BJ (cell line): ENCODE measurements at places on chromosomes 1 and 21.

GRCh38 chr1:211037095-211037494 lies 96.9 kb downstream of the KCNH1 start:
- peak; percentile 96 for DNase-seq

DNA sequence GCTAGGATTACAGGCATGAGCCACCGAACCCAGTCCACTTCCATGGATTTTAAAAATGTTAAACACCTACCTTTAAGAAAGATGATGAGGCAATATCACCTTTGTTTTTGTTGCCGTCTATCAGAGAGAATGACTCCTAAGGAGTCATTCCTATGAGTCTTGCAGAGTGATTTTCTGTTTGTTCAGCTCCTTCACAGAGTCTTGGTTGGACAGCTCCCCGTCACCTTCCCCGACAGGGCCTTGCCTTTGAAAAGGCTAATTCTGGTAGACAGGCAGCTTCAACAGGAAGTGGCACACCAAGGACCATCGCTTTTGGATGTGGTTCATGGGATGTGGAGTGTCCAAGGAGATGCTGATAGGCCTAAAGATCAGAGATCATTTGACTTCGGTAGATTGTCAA lies 17.5 kb downstream of the ZBTB18 start:
- DNase-seq, result no peak

GRCh38 chr1:9086796-9087195 lies 17.4 kb upstream of the SLC2A5 start:
- no peak for DNase-seq

DNA sequence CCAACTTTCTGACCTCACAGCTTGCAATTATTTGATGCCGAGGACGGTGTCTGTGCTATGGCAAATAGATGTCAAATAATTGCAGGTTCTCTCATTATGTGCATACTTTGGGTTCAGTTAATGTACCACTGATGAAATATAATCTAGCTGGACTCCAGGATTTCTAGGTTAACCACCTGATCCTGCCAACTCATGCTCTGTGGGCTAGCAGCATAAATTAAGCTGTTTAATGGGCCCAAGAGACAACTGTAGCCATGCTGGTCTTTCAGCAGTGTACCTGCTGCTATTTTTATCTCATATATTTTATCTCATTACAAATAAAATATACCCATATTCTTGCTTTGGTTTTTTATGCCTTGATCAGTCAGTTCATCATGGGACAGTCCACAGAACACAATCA lies 43.3 kb upstream of the HP1BP3 start:
- DNase-seq, result no peak

DNA sequence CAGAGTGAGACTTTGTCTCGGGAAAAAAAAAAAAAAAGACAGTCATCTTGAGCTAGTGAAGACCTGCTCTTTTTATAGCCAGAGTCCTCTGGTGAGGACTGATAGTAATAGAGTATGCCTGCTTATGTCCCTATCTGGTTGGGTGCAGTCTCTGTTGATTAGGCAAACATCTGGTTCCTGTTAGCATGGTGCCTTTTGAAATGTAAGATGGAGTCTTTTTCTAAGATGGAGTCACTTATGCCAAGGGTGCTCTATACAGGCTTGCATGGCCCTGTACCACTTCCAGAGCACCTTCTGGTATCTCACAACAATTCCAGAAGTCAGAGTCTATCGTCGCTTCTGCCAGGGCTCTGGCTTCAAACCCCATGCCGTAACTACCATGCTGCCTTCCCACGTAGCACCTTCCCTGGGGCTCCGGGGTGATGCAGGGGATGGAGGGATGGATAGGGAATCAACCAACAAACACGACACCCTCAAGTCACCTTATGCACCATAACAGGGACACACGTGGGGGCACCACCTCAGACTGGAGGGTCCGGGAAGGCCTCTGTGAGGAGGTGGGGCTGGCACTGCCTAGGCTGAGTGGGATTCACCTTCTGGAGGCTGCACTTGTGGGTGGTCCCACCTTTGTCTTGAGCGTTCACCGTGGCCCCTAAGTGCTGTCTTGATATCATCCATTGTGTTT lies 11.6 kb upstream of the PADI6 start:
- DNase-seq, result no peak

- no peak for DNase-seq
Observed at GRCh38 chr1:85319491-85319890, 43.1 kb upstream of the BCL10 start.

DNA sequence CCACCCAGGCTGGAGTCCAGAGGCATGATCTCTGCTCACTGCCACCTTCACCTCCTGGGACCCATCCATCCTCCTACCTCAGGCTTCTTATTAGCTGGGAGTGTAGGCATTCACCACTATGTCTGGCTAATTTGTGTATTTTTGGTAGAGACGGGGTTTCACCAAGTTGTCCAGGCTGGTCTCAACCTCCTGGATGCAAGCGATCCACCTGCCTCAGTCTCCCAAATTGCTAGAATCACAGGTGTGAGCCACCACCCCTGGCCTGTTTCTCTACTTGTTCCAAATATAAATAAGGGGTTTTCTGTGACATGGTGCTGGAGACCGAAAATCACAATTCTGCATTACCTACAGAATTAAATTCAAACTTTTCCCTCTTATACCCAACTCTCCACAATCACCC lies 36.6 kb upstream of the HSD3B1 start:
- DNase-seq, result no peak

DNA sequence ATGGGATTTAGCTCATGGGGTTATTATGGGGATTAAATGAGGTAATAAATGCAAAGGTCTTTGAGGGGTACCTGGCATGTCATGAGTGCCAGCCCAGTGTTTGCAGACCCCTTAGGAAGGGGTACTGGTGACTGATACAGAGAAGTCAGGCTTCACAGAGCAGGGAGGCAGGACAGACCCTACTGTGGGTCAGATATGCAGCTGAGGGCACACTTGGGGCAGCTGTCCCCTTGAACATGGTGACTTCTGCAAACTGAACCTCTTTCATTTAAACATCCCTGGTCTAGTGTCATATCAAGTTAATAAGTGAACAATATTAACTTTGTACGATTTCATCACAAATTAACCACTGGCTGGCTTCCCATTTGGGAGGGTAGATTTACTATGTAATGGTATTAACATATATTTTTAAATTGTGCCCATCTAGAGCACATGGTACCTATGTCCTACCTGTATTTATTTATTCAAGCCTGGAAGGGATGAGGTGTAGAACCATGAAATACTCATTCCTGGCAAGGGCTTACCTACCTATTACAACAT lies 25.9 kb downstream of the STPG1 start:
- DNase-seq, result no peak

DNA sequence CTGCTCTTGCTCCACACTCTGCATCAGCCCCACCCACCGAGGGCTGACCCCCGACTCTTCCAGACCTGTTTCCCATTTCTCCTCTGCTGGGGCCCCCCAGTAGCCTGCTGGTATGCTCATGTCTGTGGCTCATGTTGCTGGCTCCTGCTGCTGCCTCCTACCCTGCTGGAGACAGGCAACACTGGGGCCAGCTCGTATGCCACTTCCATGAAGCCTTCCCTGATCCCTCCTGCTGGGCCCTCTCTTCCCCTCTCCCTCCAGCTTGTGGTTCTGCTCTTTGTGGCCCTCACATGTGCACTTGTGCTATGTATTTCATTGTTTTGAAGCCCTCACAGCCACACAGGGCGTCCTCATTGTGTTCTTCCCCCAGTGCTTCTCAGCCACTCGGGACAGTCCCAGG lies 40.5 kb downstream of the CNN3 start:
- no peak for DNase-seq

- DNase-seq, result no peak
Observed at GRCh38 chr1:101188331-101188730, 48.5 kb upstream of the S1PR1 start.

GRCh38 chr21:45484318-45484717 lies 57.9 kb downstream of the SLC19A1 start:
- DNase-seq, result no peak

DNA sequence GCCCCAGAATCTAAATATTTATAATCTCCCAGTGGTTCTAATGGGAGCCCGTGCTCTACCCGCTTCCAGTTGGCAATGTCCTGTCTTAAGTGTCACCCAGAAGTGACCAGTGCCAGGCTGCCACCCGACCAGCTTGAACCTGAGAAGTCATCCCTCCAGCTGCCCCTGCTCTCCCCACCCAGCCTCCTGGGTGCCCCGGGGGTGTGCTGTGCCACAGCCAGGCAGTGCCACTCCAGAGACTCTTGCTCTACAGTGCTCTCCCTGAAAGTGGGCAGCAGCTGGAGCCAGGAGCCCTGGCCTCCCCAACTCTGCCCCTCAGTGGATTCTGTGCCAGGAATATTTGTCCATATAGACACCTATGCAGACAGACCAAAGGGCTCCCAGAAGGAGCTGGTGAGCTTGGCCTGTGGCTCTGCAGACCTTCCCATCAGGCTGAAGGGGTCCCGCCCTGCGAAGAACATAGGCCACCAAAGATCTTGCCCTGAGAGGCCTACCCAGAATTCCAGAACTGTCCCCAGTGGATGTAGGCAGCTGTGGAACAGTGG lies 9.0 kb upstream of the EPS8L3 start:
- DNase-seq, result no peak

DNA sequence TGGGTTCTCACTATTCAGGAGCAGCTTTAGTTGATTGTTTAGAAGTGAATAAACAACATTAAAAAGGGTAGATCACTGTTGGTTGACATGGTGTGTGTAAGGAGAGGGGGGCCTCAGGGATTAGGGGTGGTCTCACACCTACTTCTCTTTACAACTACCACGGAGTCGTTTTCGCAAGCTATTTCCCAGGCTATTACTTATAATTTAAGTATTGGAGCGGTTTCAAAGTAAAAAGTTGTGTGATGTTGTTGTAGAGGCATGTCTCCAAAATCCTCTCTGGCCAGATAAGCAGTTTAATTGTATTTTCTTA lies 1.3 kb downstream of the GPSM2 start:
- no peak for DNase-seq

- DNase-seq, result no peak
Observed at GRCh38 chr1:161932668-161933067, 91.0 kb downstream of the OLFML2B start.

GRCh38 chr1:48263041-48263440 lies 40.5 kb downstream of the SLC5A9 start:
- DNase-seq, result no peak

GRCh38 chr1:53688381-53689102 lies 50.4 kb downstream of the GLIS1 start:
- DNase-seq, result no peak

DNA sequence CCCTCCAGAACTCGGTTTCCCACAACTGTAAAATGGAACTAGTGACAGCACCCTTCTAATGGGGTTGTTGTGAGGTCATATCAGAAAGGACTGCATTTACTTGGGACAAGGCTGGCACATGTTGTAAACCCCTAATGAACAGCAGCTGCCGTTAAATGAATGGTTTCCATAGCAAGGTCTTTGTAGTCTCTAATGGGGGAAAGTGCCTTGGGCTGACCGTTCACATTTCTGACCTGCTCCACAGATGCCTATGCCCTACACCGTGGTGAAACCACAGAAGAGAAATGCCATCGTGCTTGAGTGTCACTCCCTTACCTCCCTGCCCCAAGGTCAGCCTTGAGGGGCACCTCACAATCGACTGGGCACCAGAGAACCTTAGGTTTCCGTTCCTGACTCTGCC lies 143.1 kb downstream of the ZSCAN20 start:
- DNase-seq, result no peak

GRCh38 chr1:6409733-6410132 lies 10.0 kb downstream of the HES2 start:
- no peak for DNase-seq

- DNase-seq, result no peak
Observed at GRCh38 chr1:198655459-198656121, 16.8 kb downstream of the PTPRC start.

DNA sequence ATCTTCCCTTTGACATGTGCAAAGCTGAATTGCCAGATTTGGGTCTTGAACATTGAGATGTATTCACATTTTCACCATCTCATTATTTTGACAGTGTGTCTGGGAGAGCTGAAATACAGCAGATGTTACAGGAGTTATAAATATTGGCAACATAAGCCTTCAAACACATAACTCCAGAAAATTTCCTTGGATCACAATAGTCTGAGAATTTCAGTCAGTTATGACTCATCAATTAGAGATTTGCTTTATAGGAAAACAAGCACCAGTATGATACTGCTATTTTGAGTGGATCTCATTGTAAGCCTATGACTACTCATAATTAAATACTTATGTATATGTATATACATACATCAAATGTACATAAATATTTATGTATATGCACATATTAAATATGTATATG lies 1171.8 kb downstream of the AMY1C start:
- DNase-seq, result no peak

DNA sequence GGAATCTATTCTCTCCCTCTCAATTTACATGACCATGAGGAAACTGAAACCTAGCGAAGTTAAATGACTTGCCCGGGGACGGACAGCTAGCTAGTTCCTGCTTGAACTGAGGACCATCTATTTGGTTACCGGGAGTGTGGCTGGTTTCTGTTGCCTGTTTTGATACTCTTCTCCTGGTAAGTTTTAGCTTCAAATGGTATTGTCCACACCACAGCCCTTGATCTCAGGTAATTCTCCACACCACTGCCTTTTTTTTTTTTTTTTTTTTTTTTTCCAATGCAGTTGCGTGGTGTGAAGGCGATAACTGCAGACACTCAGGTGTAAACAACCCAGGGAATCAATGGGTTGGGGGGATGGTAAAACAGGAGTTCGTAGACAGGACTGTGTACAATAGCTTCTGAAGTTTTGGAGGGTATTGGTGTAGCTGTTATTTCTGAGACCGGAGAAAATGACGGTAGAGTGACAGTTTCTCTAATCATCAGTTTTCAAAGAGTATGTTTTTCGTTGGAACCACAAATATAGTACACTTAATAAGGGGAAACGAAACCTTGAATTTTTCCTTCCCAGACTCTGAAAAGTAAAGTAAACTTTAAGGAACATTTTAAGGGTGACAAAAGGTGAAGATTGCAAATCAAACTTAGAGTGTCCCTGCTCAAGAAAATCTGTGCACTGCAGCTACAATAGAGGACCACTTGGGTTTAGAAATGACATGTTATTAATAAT lies 125.3 kb upstream of the CACYBP start:
- no peak for DNase-seq

DNA sequence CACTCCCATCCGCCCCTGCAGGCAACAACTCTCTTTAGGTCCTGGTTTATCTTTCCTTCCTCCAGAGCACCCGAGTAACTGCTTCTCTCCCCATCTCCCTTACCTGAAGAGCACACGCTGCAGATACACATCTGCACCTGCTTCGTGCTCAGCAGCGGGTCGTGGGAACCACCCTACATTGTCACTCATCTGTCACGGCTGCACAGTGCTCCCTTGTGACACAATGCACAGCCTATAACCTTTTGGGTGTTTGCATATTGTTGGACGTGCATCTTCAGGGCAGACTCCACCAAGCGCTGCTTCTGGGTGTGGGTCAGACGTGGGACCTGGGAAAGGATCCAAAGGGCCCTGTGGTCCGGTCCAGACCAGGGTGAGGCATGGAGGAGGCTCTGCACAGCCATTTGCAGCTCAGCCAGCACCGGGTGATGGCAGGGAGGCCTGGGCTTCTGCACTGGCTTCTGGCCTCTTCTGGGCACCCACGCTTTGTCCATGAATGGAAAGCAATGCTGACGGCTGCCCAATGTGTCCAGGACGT lies 42.5 kb downstream of the WDR4 start:
- no peak for DNase-seq
